ENCODE measurements at places on chromosomes 1 and 21.

GRCh38 chr1:227378871-227379554 is 60.7 kb upstream of the CDC42BPA start:
- no peak for DNase-seq

DNA sequence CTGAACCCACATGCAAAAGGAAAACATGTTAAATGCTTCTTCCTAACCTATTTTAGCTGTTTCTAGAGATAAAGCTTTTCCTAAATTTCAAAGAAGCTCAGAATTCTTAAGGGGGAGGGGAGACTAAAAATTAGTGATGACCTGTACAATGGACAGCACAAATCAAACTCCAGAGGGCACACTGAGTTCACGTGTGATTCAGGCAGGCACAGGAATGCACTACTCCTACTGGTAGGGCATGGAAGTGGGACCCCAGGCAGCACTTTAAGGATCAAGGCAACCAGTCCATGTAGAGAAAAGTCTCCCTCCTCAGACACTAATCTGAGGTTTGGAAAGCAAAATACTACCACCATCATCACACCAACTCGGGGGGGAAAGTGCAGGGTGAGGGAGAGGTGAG is 31.3 kb upstream of the CLCA4 start:
- DNase-seq = no peak

DNA sequence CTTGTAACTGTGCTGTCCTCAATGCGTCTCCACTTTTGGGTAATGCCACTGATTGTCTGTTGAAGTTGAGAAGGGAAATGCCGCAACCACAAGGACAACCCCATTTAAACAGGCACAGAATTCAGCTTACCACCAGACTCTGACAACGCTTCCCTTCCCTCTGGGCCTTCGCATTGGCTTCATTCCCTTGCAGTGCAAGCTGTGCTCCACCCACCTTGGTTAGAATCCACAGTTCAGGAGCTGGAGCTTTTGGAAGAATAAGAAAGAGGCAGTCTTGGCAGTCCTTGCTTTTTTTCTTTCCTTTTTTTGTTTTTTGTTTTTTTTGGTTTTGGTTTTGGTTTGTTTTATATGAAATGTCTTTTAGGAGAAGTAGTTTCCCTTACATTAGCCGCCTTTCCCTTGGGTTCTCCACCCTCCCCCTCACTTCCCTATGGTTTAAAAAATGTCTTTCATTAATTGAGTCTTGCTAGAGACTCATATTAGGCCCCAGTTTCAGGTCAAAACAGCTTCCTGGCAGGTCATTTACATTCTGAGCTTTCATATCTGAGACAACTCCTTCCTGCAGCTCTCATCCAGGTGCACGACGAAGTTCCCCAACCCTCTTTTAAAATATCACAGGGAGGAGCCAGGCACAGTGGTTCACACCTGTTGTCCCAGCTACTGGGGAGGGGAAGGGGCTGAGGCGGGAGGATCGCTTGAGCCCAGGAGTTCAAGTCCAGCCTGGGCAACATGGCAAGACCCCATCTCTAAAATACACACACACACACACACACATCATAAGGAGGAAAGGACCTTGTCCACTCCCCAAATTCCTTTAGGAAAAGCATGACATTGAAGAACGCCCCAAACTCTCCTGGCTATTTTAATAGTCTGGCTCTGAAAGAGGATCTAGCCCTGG is 20.7 kb upstream of the LAX1 start:
- DNase-seq = no peak

DNA sequence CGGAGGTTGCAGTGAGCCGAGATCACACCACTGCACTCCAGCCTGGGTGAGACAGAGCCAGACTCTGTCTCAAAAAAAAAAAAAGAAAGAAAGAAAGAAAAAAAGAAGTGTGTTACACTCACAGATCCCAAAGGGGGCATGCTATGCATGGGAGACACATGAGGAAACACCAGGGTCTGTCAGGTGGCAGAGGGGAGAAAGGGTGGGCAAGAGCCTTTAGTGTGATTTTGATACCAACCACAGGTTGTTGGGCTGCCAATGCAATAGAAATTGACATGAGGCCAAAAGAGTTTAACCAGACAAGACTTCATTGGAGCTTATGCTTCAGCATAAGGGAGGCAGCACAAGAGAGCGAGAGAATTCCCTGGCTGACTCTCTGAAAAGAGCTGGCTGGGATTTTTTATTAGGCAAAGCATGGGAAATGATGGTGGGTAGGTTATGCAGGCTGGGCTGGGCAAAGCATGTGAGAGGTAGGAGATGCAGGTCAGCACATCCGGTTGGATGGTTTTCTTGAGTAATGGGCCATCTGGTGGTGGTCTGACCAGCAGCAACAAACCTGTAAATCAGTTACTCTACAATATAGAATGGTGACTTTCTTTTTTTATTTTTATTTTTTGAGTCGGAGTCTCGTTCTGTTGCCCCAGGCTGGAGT is 11.7 kb upstream of the EXTL1 start:
- no peak for DNase-seq

DNA sequence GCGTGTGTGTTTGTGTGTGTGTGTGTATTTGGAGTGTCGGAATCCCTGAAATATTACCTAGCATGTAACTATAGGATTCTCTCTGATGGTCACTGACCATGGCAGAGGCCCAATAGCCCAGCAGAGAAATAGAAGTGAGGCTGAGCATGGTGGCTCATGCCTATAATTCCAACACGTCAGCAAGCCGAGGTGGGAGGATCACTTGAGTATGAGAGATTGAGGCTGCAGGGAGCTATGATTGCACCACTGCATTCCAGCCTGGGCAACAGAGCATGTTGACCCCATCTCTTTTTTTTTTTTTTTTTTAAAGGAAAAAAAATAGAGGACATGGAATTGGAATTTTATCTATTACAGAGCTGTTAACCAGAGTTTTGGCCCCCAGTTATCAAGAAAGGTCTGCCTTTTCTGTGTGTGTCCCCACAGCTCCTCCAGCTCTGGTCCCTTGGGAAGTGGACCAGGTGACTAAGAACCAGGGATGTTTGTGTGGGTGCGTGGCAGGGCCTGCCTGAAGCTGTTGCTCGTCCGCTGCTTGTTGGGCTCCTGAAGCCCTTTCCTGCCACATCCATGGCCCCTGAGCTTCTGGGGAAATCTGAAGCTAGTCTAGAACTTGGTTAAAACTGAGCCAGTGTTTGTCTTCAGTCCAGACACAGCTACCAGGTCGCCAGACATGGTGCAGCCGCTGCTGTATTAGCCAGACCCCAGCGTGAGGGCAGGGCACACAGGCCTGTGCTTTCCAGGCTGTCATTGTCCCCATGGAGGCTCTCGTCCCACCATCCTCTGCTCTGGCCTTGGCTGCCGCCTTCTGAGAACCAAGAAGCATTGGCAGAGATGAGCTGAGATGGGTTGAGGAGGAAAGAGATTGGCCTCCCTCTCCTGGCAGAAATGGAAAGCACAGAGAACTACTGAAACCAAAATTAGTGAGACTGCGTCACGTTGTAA is 25.5 kb downstream of the CAPN9 start:
- no peak for DNase-seq

- DNase-seq = no peak
These were observed 363.6 kb upstream of the VAMP3 start for GRCh38 chr1:7407544-7407895.

DNA sequence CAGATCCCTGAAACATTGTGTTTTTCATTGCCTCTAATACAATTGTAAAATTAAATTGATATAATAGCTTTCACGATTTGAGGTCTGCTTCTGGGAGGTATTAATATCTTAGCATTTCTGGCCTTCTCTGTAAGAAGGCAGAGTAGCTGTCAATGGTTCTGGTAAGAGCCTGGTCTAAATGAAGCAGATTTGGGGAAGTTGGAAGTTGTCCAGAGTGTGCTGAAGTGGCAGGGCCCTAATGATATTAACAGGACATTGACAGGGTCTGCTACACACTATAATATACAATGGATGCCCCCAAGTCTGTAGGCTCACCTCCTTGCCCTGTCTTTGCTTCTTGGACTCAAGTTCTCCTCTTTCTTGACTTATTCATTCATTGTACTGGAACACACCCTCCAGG is 99.5 kb downstream of the C4BPA start:
- DNase-seq = no peak

DNA sequence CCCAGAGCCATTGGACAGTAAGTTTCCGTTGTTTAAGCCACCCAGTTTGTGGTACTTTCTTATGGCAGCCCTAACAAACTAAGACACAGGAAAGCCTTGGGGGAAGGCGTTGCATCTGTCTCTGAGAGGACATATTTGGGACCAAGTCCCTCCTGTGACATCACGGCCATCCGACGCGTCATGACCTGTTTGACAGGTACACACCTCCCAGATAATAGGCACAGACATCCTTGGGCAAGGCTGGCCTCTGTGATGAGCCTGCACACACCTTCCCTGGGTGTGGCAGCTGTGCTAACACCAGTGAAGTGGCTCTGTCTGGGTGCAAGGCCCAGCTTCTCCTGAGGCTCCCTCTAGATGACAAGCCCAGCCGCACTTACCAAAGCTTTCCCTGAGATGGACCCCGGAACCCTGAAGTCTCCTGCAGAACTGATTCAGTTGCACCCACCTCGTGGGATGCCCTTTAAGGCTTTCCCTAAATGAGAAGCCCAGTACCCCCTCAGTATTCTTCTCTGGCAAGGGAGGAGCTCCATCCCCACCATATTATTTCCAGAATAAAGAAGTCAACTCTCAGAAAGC is 136.5 kb downstream of the ZSCAN20 start:
- DNase-seq = no peak

DNA sequence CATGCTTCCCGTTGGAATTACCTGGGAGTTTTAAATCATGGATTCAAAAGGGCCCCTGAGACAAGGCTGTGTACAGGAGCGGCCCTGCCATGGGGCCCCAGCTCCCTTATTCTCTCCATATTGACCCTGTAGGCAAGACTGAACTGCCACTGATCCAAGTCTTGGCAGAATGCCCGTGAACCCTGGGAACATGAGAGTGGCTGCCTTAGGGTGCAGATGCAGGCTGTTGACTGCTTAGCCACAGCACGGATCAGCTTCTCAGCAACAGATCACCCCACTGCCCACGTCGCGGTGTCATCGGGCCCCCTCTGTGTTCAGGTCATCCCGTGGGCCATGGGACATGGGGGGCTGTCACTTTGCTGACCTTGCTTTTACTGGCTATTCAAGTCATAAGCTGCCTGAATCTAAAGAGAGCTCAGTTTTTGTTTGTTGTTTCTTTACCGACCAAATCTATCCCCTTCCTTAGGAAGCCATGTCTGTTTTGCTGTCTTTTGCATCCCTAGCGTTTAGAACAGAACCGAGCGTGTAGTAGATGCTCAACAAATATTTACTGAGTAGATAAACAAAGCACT is 83.4 kb downstream of the MATN1 start:
- no peak for DNase-seq

DNA sequence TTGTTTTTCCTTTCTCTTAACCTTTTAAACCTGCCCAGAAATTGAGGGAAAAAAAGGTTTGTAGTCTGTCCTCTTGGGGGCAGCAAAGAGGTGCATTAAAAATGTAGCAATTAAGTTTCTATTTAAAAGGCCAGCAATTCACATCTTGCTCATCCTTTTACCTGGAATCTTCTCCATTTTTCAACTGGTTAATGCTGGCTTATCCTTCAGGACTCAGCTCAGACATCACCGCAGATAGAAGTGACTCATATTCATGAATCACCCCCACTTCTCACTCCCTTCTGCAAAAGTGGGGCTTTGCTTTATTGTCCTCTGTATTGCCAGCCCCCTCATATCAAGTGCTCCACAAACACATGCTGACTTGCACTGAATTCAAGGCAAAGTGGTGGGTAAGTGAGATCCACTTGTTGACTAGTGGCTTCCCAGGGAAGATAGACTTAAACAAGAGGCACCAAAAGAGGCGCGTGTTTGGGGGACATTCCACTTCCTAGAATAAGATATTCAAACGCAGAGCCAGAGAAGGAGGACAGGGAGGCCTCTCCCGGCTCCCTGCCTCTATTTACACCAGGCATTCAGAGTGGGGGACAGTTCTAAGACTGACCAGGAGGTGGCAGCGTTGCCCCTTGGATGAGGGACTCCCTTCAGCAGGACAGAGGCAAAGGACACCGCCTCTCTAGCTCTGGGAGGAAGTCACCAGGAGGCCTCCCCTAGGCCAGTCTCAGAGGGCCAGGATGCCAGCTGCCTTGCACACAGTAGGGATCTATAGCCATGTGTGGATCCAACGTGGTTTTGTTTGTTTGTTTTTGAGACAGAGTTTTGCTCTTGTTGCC is 23.2 kb upstream of the ZNF648 start:
- peak; percentile 33 for DNase-seq

GRCh38 chr1:197356723-197357533 is 88.9 kb downstream of the CRB1 start:
- no peak for DNase-seq

DNA sequence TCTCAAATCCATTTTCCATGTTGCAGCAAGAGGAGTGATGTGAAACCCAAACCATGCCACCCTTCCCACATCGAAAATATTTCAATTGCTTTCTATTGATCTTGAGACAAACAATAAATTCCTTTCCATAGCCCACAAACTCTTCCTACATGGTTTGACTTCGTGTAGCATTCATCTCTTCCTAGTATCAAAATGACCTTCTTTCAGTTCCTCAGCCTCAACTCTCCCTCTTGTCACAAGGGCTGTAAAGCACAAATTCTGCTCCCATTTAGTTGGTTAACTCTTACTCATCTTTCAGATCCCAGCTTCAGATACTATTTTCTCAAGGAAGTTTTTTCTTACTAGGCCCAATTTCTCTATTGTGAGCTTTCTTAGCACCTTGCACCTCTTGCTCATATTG is 99.0 kb downstream of the ZNF281 start:
- DNase-seq = no peak

GRCh38 chr1:113369699-113370098 is 20.6 kb upstream of the MAGI3 start:
- no peak for DNase-seq

- DNase-seq = no peak
These were observed 80.1 kb downstream of the DISP3 start for GRCh38 chr1:11558871-11559590.

- DNase-seq = no peak
These were observed 36.3 kb upstream of the CASZ1 start for GRCh38 chr1:10832703-10833102.

- DNase-seq = no peak
These were observed 1.3 kb upstream of the CTTNBP2NL start for GRCh38 chr1:112394743-112395062.

DNA sequence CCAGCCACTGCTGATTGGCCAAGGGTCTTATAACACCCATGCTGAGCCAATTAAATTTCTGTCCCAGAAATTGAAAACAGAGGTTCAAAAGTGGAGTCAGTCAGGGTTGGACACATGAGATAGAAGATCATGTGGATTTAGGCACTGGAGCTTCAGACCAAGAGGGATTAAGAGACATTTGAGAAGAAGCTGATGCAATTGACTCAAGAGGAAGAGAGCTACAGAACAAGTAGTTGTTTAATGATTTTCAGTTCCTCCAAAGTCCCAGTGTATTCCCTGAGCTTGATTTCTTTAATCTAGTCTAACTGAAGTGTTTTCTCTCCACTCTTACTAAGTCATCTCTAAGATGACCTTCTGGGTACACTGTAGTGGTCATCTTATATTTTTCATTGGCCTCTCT is 227.1 kb downstream of the DUSP10 start:
- DNase-seq = no peak

DNA sequence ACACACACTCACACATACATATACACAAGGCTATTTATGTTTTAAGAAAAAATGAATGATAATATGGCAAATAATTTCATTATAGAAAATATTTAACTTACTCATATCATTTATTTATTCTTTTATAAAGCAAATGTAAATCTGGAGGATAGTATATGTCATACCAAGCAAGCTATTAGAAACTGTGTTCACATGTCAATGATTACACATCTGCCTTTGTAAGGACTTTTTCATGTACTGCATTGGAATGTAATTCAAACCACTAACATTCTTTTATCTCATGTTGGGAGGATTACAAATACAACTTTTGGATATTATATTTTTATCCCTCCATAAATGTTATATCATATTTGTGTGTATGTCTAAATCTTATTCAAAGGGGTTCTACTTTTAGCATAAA is 1887.4 kb downstream of the NCAM2 start:
- DNase-seq = no peak

Measured in activated T-helper 1 cell treated with anti-CD3 and anti-CD28 coated beads, Interleukin-2, amount 50 U/mL, for 16 hours (primary cell).